Transverse colon (tissue), 4 donors: ENCODE measurements at places on chromosomes 16 and 17.

GRCh38 chr17:61504697-61505096, 52.5 kb downstream of the TBX4 start:
- no peak for DNase-seq

- DNase-seq: no peak
Observed at GRCh38 chr16:57752581-57753447, 17.2 kb downstream of the KATNB1 start.

DNA sequence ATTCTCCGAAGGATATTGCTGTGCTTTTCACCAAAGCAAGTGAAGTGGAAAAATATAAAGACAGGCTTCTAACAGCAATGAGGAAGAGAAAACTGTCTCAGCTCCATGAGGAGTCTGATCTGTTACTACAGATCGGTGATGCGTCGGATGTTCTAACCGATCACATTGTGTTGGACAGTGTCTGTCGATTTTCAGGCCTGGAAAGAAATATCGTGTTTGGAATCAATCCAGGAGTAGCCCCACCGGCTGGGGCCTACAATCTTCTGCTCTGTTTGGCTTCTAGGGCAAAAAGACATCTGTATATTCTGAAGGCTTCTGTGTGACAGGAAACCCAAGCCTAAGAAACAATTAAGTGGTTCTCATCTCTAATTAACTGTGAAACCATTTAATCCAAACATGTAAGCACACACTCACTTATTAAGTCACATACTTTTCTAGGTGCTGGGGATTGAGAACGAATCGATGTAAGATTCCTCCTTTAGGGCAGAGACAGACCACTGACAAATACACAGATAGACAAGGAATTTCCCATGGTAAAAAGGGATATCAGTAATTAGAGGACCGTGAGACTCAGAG, 22.8 kb downstream of the SLFN5 start:
- DNase-seq: no peak

DNA sequence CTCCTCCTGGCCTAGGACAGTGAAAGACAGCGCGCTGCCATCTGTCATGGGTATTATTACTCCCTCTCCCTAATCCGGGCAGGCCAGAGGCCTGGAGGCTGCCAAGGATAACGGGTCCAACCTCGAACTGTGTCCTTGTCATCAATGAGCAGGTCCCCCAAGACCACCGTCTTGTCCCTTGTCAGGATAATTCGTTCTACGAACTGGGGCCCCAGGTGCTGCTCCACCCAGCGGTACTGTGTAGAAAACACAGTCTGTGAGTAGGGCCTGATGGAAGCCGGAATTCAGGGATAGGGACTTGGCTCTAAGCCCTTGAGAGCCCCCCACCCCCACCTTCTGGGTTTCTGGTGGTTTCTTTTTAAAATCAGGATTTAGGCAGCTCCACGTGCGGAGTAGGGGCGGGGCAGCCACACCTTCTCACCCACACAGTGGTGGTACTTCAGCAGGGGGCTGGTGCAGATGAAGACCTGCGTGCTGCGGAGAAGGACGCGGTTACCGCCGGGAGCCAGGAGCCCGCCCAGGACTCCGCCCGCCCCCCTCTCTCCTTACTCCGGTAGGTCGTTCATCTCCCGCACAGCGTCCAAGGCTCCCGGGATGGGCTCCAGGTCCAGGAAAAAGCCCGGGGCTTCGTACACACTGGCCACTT, 787 bp downstream of the NT5C start:
- peak; percentile 62 for DNase-seq

- DNase-seq: no peak
Observed at GRCh38 chr17:58097384-58098088, 14.3 kb downstream of the DYNLL2 start.

DNA sequence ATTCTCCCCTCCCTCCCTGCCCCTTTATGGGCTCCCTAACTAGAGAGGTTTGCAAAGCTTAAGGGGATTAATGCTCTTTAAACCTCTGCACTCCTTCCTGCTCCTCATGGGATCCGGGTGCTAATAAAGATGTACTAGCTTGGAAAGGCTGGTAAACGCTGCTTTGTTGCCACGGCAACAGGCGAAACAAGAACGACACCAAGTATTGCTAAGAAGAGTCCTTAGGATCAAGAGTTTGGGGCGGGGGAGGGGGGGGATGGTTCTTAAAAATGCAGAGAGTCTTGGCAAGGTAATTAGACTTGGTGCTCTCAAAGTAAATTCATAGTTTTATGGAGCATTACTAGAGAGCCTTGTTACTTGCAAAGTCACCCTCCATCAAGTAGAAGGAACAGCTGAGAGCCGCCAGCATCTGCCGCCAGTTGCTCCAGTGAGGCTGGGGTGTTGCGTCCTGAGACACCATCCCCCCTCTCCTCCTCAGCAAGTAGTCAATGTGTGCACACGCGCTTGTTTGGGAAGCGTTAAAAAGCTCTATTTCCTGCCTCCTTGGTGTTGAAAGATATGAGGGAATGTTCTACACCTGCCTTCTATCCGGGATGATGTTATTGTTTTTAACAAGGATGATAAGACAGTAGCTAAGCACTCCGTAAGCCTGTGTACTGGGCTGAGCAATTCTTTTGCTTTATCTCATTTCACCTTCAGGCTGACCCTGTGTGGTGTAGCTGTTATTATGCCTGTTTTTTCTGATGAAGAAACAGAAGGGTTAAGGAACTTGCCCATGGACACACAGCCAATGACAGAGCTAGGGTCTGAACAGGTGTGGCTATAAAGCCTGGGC, 190.9 kb downstream of the CCDC182 start:
- peak; percentile 20 for DNase-seq

- DNase-seq: no peak
Observed at GRCh38 chr17:17671369-17672129, 9.7 kb upstream of the RAI1 start.

DNA sequence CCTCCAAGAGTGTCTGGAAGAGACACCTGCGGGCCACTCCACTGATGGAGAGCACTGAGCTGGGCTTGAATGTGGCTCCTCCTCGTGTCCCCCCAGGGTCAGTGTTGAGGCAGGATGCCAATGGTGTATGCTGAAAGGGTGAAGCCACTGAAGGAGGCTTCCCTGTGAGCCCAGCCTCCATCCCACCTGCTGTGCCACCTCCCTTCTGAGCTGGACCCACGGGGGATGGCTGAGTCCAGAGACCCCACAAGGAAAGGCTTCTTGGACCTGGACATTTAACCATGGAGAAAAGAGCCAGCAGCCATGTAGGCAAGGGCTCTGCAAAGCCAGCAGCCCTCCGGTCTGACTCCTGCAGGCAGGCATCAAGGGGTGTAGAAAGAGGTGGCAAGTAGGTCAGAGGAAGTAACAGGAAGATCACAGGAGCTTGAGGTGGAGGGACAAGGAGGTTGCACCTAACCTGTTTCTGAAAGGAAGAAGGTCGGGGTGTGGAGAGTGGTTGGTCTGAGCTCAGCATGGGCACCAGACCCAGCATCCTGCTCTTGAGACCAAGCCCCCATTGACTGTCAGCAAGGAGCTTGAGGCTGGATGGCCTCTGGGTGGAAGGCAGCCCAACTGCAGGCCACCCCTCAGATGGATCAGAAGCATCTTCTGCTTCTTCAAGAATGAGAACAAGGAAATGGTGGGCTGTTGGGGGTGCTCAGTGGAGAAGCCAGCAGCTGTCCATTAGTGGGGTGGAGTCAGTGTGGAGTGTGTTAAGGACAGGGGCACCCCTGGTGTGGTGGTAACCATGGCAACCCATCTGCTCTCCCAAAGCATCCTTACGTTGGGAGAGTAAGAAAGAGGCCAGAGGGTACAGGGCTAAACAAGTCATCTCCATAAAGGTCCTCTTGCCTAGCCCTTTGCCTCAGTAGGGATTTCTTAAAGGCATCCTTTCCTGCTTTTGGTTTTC, 80.7 kb downstream of the PLD6 start:
- DNase-seq: no peak

DNA sequence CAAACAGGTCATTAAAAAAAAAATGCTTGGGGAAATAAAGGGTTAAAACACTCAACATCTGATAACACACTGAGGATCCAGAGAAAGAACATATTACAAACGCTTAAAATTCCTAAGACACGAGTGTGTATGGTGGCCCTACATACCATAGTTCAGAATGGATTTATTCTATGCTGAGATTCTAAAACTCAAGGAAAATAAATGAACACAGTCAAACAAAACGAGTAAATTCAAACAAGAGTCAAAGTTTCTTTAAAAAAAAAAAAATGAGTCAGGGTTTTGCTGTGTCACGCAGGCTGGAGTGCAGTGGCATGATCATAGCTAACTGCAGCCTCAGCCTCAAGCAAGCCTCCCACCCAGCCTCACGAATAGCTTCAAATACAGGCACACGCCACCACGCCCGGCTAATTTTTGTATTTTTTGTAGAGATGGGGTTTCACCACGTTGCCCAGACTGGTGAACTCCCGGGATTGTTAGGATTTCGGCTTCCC, 17.4 kb downstream of the CRK start:
- no peak for DNase-seq

DNA sequence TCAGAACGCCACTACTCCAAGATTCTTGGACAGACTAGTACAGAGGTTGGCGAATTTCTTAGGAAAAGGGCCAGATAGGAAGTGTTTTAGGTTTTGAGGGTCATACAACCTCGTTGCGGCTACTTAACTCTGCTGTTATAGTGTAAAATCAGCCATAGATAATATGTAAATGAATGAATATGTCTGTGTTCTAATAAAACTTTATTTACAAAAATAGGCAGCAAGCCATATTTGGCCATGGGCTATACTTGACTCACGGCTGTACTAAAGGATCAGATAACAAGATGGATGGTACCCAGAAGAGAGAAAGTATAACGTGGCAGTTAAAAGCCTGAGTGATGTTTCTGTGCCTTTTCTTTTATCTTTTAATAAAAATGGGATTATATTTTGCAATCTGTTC, 125.5 kb downstream of the HS3ST4 start:
- DNase-seq: no peak

GRCh38 chr17:6779411-6779810, 3.4 kb downstream of the FBXO39 start:
- DNase-seq: no peak

- DNase-seq: no peak
Observed at GRCh38 chr17:4818276-4818675, 11.3 kb downstream of the PLD2 start.

DNA sequence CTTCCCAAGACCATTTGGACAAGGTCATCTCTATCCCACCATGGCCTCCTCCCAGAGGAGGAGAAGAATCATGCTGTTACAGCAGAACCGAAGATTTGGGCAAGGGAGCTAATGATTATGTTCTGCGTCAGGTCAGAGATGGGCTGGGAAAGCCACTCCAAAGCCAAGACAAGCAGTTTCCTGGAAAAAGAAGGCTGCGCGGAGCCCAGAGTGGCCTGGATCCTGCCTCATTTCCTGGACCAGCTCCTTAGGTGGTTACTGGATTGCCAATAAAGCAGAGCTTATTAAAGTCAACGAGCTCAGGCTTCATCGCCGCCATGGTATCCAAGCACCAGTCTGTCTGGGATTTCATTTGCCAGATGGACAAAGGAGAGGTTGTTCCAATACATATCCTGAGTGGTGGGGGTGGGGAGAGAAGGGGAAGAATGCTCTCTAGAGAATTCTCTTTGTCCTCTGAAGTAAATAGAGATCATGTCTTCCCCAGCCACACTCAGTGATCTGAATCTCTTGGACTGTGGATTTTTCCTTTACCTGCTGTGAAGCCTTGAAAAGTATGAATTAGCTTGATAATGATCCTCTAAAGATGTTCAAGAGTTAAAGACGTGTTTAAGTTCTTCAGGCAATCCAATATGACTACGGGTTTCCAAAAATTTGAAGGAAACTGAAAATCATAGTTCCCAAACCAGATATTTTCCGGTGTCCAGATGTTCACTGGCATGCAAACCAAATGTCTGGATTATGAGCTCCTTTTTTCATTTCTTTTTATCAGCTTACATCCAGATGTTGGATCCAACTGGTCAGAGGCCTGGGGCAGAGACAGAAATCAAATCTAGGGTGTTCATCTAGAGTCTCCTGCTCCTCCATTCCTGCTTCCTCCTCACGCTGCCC, 17.7 kb downstream of the PRAC1 start:
- no peak for DNase-seq

DNA sequence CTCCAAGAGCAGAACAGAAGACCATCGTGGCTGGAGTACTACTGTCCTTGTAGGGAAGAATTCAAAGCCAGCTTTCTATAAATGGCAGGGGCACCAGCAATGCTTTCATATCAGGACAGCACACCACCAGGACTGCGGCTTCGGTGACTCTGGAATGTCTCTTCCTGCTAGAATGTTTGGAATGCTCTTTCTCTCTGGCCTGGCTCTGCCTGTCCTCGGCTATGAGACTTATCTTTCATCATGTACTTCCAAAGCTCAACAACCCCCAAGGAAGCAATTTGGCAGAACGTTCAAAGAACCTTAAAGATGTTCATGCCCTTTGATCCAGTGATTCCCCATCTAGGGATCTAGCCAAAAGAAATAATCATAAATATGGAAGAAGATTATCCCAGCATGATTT, 52.7 kb upstream of the NOG start:
- no peak for DNase-seq

DNA sequence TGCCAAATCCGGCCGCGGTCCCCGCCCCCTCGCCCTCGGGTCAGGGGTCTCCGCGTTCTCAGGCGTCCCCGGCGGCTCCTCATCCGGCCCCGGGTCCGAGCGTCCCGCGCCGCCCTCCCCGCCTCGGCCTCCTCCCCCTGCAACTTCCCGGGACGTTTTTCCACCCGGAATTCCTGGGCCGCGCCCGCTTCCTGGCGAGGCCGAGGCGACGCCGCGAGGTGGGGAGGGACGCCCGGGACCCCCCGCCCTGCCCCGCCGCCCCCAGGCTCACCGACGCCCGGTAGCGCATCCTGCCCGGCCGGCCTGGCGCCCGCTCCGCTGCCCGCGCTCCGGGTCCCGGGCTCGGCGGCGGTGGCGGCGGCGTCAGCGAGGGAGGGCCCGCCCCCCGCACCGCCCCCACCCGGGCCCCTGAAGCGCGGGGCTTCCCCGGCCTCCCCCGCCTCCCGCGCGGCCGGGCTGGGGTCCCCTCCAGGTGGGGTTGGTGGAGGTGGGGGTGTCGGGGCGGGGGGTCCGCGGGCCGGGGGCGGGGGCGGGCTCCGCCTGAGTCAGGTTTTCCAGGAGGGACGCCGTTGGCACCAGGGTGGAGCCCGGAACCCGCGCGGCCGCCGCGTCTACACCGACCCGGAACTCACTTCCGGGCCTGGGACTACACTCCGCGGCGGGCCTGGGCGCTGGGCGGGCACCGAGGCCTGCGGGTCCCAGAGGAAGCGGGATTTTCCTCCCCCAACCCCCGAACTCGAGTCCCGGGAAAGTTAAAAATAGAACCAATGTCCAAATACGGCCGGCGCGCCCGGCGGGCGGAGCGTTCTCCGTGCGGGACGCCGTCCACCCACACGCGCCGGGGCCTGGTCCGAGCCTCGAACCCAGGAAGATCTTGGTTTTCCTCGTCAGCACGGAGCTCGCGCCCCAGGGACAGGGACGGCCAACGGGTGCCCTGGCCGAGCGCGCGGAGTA, 6.8 kb downstream of the MYO1C start:
- peak; percentile 76 for DNase-seq

GRCh38 chr17:17408236-17408794, 68.5 kb upstream of the MED9 start:
- DNase-seq: no peak

- no peak for DNase-seq
Observed at GRCh38 chr16:80158766-80159165, 382.0 kb upstream of the DYNLRB2 start.

GRCh38 chr17:64504769-64505339, 1.2 kb downstream of the DDX5 start:
- DNase-seq: no peak
